ENCODE measurements at places on chromosomes 3 and 15.

- DNase-seq: peak; percentile 79
Observed at GRCh38 chr3:39809181-39809994, at the start of gene MYRIP. Gene MYRIP (plus strand): TSS chr3:39809609. CDS start chr3:39900817, 91,208 bp downstream.

GRCh38 chr3:23807424-23808015, 1.8 kb downstream of the UBE2E1 start:
- DNase-seq: no peak

- no peak for DNase-seq
Observed at GRCh38 chr3:195542316-195542697, 818 bp downstream of the PPP1R2 start.

DNA sequence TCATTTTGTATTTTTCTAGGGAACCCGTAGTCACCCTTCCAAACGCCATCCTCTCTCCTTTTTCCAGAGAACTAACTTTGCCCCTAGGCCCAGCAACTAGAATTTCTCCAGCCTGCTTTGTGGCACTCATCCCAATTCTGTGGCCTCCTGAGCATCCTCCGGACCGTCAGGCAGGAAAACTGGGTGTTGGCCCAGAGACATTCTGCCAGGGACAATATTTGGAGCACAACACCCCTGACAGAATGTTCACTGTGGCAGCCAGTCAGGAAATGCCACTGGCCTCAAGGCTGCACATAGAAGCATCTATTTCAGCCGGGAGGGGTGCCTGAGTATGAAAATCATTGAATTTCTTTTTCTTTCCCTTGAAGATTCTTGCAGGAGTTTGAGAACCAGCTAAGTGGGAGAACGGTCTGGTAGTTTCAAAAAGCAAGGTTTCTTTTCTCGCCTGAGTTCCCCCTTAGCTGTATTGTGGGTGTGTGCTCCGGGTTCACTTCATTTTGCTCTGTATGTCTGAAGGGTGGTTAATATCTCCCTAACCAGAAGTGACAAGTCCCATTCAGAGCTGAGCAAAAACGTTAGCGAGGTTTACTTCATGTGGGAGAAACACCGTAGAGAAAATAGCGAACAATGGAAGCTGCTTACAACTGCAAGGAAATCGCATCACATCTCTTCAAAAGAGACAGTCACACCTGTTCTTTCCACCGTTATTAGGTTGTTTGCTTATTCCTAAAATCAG, 108.1 kb upstream of the TPM1 start:
- DNase-seq: no peak

DNA sequence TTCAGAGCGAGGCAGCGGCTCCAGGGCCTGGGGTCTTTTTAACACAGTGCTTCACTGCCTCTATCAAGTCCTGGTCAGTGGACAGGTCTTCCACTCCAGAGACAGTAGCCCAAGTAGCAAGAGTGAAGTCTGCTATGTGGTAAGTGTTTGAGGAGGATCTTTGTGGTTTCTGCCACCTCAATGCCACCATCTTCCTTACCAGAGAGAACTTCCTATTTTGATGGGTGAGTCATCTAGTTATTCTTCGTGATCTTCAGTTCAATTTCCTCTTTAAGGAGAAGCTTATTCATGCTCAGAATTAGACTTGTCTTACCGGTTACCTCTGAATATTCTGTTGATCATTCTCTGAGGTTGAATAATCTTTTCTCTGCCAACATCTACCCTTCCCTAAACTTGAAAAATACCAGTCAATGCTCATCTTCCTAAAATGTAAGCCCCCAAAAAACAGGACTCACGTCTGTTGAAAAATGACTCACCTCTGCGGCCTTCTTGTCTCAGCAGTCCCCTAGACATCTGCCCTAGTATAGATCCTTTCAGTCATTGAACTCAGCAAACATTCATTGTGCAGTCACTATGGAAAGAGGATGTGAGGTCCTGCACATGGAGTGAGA, 32.2 kb upstream of the BCL6 start:
- no peak for DNase-seq

GRCh38 chr15:40746916-40747418, 8.1 kb downstream of the RMDN3 start:
- no peak for DNase-seq

DNA sequence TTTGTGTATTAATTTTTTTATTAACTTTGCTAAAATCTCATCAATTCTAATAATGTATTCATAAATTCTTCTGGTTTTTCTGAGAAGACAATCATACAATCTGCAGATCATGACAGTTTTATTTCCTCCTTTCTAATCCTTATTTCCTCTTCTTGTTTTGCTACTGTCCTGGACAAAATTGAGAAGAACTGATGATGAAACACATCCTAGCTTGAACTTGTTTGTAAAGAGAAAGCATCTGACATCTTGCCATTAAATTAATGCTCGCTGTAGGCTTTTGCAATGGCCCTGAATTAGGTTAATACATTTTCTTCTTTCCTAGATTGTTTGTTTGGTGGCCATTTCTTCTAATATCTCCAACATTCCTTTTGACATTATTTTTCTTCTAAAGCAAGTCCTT, 110.9 kb upstream of the TPM1 start:
- DNase-seq: no peak

DNA sequence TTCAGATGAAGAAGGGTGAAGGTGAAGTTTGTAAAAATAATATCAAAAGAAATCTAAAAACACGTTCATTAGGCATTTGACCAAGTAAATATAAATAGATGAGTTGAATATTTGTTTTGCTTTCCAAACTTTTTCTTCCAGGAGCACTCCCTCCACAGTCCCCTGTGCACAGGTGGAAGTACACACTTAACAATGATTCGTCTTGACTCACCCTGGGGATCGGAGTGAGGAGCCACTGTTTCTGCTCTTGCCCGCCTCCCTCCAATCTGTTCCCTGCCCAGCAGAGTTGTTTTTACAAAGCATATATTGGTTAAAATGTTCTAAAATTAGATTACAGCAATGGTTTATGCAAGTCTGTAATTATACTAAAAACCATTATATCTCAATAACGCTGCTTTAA, 175.1 kb downstream of the PTPRG start:
- DNase-seq: no peak

GRCh38 chr3:190384309-190384756, 3.6 kb upstream of the CLDN16 start:
- DNase-seq: peak; percentile 29

Data from left ventricle myocardium superior (tissue), 1 donor.